Esophagus mucosa (tissue), 1 donor: ENCODE measurements at places on chromosomes 11 and 22. TPM values are rescaled to one million over a fixed set of nuclear protein-coding genes. Genes with fewer than 3 reads are reported as not detected.

GRCh38 chr22:47060718-47061117 lies 298.3 kb downstream of the TBC1D22A start:
- ATAC-seq = no peak

DNA sequence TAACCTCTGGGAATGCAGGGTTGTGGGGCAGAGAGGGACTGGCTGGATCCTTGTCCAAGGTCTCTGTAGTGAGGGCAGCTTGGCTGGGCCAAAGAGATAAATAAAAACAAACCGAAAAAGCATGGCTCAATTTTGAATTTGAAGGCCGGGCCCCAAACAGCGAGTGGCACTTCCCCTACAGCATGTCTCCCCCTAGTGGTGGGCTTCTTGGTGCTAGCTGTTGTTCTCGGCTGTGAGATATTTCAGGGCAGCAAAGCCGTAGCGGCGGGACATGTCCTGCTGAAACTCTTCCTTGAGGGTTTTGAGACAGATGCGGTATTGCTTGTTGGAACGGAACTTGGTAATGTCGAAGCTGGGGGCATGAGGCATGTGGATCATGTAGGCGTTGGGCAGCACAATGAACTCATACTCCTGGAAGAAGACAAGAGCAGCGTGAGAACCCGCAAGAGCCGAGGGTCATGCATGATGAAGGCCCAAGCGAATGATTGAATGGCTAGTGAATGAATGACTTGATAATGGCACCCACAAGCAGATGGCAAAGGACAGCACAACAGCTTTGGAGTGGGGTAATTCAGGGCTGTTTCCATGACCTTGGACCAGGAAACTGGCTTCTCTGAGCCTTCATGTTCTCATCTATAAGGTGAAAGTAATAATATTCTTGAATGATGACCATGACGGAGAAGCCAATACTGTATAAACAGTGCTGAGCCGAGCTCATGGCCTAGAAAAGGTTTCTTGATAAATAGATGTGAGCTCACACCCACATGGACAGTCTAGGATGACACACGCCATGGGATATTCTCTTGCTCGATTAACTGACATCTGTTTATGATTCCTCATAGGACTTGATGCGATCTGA lies 216.3 kb upstream of the SYN3 start:
- ATAC-seq = no peak

DNA sequence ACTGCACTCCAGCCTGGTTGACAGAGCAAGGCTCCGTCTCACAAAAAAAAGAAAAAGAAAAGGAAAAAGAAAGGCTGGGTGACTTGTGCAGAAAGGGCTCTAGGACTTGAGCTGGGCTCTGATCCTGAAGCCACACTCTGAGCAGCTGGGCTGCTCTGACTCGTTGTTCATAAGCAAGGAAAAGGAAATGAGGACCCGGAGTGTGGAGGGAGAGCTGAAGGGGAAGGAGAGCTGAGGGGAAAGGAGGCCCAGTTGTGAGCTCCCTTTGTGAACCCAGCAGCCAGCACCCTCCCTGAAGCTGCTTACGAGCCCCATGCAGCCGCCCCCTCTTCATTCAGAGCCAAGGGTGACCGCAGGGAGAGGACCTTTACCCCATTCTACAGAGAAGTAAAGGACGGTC lies 12.3 kb upstream of the SH3BP1 start:
- no peak for ATAC-seq

Gene GAB4
- not detected for total RNA-seq

Gene DGCR6
- 1.6 TPM for total RNA-seq
